Heart right ventricle (tissue), 16 donors: ENCODE measurements at places on chromosomes 4 and X. TPM values are rescaled to one million over a fixed set of nuclear protein-coding genes. Genes with fewer than 3 reads are reported as not detected.

GRCh38 chrX:134721766-134722532 lies 63.7 kb upstream of the PLAC1 start:
- no peaks in the 10 kb centered on the region for H3K36me3 ChIP-seq
- no peaks in the 10 kb centered on the region for H3K4me1 ChIP-seq
- H3K4me3 ChIP-seq, result no peak overlapping the region
- H3K27me3 ChIP-seq, result no peaks in the 10 kb centered on the region
- DNase-seq, result no peak

The AMTN gene
- total RNA-seq, result not detected

The KDM5C gene
- total RNA-seq, result 41.2 TPM

The KLKB1 gene
- 1.9 TPM for total RNA-seq

- H3K27me3 ChIP-seq, result no peaks in the 10 kb centered on the region
- H3K4me1 ChIP-seq, result no peaks in the 10 kb centered on the region
- H3K4me3 ChIP-seq, result no peak overlapping the region
- no peak overlapping the region for H3K27ac ChIP-seq
Observed at GRCh38 chr4:152278505-152279233, 257.2 kb downstream of the FBXW7 start.

DNA sequence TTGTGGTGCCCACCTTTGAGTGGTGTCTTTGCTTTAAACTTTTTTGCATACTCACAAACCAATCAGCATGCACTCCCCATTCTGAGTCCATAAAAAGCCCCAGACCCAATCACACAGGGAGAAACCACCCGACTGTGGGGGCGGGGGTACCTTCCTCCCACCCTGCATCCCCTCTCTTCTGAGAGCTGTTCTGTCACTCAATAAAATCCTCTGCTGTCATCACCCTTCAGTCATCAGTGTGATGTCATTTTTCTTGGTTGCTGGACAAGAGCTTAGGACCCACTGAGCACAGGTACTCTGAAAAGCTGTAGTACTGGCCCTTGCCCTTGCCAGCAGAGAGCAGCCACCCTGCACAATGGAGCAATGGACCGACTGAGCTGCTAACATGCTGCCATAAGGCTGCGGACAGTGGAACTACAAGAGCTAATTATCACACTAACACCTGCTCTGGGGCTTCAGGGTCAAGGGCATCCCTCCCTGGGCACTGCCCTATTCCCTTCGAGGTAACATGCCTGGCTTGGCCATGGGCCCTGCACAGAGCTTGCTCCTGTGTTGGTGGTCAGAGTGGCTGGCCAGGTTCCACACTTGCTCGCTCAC lies 62.9 kb upstream of the PGRMC2 start:
- H3K4me3 ChIP-seq, result no peak overlapping the region
- H3K27me3 ChIP-seq, result no peaks in the 10 kb centered on the region
- DNase-seq, result no peak
- H3K4me1 ChIP-seq, result peaks cover 9% of the 10 kb centered on the region
- no peaks in the 10 kb centered on the region for H3K36me3 ChIP-seq

The BEND2 gene
- total RNA-seq, result 0.08 TPM

DNA sequence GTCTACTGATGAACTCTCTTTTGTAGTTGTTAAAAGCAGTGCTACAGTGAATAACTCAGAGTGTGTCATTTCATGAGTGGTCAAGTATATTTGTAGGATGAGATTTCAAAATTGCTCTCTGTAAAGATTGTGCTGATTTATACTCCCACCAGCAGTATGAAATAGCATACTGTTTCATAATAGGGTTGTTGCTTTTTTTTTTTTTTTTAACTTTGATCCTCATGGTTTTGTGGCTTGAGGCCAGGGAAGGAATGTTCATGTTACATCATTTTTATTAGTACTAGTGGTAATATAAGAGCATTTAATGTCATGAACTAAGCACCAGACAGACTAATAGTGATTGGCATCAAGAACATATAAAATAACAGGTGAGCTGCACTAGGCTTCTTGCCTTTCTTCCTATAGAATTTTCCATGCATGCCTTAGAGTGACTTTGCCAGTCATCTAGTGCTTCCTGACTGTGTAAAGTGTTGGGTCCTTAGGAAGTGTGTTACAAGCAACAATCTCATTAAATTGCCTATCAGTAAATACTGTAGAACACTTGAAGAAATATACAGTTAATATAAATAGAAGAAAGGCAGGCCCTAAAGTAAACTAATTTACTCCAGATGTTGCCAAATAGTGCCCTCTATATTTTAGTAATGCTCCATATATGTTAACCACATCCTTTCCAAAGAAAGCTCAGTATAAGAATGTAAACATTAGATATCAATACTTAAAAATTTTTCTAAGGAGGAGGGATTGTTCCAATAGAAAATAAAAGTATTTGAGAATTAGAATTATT lies 38.6 kb upstream of the MSMO1 start:
- no peak overlapping the region for H3K27ac ChIP-seq
- no peaks in the 10 kb centered on the region for H3K27me3 ChIP-seq
- H3K4me1 ChIP-seq, result no peaks in the 10 kb centered on the region
- no peaks in the 10 kb centered on the region for H3K36me3 ChIP-seq

The CT83 gene
- total RNA-seq, result not detected

The FAM241A gene
- total RNA-seq, result 7.1 TPM

GRCh38 chrX:154370300-154371016 lies 4.0 kb downstream of the FLNA start:
- no peaks in the 10 kb centered on the region for H3K27me3 ChIP-seq
- H3K27ac ChIP-seq, result peak overlapping the region; percentile 97
- DNase-seq, result no peak
- H3K4me3 ChIP-seq, result peak overlapping the region; percentile 91
- no peaks in the 10 kb centered on the region for H3K36me3 ChIP-seq

DNA sequence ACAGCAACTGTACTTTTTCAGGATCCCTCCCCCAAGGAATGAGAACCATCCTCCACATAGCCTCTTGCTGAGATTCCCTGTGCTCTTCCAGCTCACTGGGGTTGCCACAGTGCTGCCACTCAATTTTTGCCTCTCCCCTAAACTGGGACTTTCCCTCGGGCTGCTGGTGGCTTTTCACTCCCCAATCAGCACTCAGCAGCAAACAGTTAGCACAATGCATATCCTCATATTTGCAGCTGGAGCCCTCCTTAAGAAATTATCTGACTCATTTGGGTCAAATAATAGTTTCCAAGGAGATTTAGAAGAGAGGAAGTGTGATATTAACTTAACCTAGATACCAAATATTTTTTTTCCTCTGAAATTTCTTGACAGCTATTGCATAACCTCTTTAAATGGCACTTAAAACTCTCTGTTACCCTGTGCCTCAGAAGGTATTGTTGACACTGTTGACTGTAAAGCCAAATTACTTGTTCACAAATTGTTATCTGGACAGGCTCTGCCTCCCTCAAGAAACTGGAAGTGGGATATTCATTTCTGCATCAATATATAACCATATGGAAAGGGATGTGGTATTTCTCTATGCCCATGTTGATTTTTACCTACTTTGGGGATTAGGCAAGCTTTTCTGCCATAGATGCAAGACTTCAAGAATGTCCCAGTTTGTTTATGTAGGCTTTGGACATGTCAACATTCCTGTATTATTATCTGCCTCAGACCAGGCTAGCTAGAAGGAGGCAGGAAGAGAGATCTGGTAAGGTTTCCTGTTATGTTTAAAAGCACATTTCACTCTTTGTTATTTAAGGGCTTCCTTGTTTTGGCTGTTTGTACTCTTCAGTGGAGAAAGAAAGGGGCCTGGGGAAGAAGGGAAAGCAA lies 58.0 kb downstream of the SEPTIN11 start:
- no peaks in the 10 kb centered on the region for H3K27me3 ChIP-seq
- H3K27ac ChIP-seq, result no peak overlapping the region
- no peaks in the 10 kb centered on the region for H3K36me3 ChIP-seq
- H3K4me3 ChIP-seq, result no peak overlapping the region
- no peak for DNase-seq

DNA sequence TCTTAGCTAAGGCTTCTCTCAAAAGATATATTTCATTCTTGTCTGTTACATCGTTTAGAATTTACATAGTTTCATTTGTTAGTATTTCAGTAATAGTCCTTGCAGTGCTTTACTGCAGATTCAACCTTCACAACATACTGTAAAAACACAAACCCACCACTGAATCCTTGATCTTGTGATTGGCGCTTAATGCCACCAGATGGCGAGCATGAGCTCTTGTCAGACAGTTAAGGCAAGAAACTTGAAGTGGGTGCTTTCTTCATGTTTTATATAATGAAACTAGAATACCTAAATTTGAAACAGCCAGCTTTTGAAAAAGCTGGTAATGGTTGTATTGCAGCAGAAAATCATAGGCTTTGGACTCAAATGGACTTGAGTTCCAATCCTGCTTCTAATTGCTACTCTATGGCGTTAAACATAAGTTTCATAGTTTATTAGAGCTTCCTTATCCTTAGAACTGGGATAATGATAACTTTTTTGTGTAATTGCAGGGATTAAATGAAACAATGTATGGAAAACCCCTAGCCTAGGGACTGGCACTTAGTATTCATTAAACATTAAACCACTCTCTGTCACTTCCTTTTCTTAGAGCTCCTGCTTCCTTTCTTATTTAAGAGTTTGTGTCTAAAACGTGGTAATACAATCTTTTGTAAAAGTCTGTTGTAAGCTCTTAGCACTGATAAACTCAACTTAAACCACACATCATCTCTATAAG lies 95.1 kb downstream of the USP9X start:
- DNase-seq, result no peak
- peaks cover 29% of the 10 kb centered on the region for H3K36me3 ChIP-seq
- no peaks in the 10 kb centered on the region for H3K4me1 ChIP-seq
- no peak overlapping the region for H3K4me3 ChIP-seq
- no peaks in the 10 kb centered on the region for H3K27me3 ChIP-seq
- H3K27ac ChIP-seq, result no peak overlapping the region

GRCh38 chr4:60396341-60397049 lies 803.6 kb upstream of the ADGRL3 start:
- no peaks in the 10 kb centered on the region for H3K36me3 ChIP-seq
- H3K27me3 ChIP-seq, result no peaks in the 10 kb centered on the region
- no peaks in the 10 kb centered on the region for H3K4me1 ChIP-seq
- H3K4me3 ChIP-seq, result no peak overlapping the region
- no peak for DNase-seq

The ARX gene
- total RNA-seq, result not detected

The MAGEB10 gene
- total RNA-seq, result not detected

DNA sequence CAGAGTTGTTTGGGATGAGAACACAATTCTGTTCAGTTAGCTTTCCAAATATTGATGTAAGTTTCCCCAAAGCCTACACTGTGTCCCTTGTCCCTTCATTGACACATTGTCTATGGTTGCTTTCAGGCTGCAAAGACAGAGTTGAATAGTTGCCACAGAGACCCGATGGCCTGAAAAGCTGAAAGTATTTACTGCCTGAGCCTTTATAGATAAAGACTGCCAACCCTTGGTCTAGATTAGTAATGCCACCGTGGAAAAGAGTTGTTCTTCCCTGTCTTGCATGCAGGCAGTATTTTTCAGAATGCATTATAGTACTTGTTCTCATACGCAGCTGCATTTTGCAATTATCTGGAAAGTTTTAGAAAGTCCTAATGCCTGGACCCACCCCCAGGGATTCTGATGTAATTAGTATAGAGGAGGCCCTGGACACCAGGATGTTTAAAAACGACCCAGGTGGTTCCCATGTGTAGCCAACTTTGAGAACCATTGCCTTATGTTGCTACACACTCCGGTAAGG lies 180.8 kb downstream of the FRMPD4 start:
- H3K4me3 ChIP-seq, result no peak overlapping the region
- DNase-seq, result no peak
- H3K36me3 ChIP-seq, result no peaks in the 10 kb centered on the region
- H3K27ac ChIP-seq, result no peak overlapping the region
- no peaks in the 10 kb centered on the region for H3K4me1 ChIP-seq

The ADH6 gene
- not detected for total RNA-seq
